ENCODE measurements at places on chromosomes 5 and 9.

DNA sequence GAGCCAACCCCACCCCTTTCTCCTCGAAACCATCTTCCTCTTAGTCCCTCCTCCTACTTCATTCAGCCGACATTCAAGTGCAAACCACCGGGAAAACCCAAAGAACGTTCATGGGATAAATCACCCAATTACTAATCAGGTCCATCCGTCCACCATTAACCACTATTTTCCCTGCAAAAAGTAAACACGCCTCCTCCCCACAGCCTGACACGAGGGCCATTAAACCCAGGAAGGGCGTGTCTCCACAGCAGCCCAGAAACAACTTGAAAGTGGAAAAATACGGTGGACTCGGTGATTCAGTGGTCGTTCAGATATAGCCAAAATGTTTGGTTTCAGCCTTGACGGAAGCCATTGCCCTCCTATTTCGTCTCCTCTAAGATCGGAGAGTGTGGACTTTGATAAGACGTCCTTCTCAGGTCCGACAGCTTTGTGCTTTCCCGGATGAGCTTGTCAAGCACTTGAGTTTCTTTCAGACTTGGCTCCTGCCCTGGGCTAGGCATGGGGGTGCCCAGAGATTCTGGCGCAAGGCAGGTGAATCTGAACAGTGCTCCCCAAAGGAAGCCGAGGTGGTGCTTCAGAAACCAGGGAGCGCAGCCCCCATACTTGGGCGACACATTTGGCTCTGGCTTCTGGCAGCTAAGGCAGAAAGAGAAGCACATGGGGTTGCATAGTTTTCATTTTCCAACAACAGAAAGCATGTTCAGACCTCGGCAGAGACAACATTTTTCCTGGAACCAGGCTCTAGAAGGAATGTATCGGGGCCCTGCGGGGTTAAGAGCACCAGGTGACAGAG, 56.6 kb downstream of the SMIM23 start:
- DNase-seq, result no peak

DNA sequence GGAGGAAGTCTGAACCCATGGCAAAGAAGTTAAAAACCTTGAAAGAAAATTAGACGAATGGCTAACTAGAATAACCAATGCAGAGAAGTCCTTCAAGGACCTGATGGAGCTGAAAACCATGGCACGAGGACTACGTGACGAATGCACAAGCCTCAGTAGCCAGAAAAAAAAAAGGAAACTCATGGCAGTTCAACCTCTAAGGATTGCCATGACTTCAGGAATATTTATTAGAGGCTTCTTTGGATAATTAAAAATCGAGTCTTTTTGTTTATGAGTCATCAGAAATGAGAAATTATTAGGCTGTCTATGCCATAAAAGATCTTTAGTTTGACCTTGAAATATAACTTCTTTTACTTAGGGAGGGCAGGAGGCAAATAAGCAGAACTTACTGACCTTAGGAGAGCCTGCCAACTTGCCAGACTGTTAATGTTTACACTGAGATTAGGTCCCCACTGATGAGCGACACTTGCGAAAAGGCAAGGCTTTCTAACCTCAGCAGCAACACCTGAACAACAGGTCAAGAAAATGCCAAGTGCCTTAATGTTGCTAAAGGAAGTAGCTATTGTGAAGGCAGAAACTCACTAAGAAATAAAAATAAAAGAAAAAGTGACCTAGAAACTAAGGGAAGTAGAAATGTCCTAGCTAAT, 55.2 kb upstream of the TUSC1 start:
- DNase-seq, result no peak

DNA sequence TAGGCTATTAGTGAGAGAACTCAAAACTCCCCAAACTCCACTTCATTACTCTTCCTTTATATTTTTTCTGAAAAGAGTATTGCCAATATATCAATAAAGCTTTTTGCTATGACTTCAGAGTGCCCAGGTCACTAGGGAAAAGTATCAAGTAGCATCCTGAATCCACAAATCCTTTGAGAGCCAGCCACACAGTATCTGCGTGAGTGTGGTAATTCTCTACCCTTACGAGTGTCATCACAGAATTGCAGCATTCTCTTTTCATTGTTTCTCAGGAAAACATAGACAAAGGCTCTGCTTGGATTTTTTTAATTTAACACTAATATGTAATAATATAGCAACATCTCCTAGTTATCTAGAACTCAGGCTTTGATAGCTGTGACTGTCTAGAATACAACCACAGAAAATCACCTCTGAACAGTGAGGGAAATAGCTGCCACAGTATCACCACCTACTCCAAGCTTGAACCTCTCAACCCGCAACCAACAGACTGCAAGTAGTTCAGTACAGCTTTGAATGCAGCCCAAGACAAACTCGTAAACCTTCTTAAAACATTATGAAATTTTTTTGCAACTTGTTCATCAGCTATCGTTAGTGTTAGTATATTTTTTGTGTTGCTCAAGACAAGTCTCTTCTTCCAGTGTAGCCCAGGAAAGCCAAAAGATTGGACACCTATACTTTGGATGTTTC, 79.3 kb upstream of the CCDC152 start:
- DNase-seq, result no peak

DNA sequence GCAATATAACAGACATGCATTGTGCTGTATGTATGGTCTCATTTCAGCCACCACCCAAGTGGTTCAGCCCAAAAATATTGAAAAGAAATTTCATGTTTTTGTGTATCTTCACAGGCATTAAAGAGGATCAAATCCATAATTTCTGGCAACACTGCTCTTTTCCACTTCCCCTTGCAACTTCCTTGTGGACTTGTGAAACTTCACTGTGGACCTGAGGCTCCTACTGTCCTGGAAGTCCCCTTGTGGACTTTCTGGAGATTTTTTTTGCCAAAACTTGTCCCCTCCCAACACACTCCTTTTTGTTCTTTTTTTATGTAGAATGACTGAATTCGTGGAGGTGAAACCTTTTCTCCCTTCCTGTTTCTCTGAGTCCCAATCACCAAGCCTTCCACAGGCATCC, 14.3 kb downstream of the OTULINL start:
- DNase-seq, result no peak

- no peak for DNase-seq
Observed at GRCh38 chr5:172312286-172312685, 28.7 kb upstream of the UBTD2 start.
